ENCODE measurements at places on chromosomes 11 and 22. TPM values are rescaled to one million over a fixed set of nuclear protein-coding genes. Genes with fewer than 3 reads are reported as not detected.

DNA sequence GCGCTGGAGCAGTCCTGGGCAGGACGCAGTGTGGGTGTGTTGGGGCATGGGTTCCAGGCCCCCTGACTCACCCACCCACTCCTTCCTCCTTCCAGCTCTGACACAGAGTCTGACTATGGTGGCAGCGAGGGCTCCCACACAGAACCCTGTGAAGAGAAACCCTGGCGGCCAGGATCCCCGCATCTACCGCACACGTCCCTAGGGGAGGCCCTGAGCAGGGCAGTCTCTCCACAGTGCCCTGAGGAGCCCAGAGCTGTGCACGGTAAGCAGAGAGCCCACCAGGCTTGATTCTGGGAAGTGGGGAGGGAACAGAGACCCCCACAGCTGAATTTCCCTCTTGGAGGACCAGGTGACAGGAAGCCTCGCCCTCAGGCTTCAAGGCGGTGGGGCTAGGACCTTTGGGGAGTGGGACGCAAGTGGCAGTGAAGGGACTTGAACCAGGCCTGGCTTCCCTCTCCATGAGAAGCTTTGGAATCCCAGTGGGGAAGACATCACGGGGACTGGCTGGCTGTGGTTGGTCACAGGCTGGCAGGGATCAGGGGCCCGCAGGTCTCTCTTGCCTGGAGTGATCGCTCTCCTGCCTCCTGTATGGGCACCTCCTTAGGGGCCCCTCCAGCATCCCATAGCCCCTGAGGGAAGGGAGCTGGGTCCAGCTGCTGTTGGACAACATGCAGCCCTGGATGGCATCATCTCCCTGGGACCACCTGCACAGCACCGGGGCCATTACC lies 96.4 kb upstream of the PARVA start:
- no peak for DNase-seq

GRCh38 chr22:41425660-41426365 lies 20.8 kb downstream of the TOB2 start:
- DNase-seq, result no peak

The PHRF1 gene
- 44.9 TPM for total RNA-seq

GRCh38 chr11:124643605-124644425 lies 21.2 kb downstream of the TBRG1 start:
- no peak for DNase-seq

- DNase-seq, result no peak
Observed at GRCh38 chr11:58582437-58582836, 3.6 kb downstream of the ZFP91 start.

DNA sequence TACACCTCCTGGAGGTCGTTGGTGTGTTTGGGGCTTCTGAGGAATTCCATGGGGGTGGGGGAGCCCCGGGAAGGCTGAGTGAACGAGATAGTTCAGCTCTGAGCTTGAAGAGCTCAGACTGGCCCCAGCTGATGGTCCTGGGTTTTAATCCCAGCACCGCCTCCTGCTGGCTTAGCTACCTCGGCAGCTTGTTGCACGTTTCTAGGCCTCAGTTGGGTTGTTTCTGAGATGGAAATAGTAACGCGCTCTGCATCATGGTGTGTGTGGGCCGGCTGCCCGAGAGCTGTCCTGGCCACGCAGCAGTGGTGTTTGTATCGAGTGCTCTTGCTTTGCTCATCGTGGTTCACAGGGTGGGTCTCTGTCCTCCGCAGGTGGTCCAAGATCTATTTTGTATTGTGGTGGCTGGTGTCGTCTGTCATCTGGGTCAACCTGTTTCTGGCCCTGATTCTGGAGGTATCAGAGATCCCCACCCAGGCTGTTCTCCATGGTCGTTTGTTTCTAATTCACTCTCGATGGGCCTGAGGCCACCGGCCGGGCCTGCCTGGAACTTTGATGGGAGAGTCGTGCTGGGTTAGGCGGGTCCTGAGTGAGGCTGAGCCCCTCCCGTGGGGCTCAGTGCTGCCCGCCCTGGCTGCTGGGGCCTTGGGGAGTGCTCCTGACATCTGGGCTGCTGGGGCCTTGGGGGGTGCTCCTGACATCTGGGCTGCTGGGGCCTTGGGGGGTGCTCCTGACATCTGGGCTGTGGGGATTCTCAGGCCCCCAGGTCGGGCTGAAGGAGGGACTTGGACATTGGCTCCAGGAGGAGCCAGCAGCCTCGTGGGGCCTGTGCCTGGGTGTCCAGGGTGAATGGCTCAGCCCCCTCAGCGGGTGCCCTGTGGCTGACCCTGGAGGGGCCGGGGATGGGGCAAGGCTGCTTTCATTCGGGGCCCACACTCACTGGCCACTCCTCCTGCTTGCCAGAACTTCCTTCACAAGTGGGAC lies 37.7 kb downstream of the TPCN2 start:
- DNase-seq, result no peak

DNA sequence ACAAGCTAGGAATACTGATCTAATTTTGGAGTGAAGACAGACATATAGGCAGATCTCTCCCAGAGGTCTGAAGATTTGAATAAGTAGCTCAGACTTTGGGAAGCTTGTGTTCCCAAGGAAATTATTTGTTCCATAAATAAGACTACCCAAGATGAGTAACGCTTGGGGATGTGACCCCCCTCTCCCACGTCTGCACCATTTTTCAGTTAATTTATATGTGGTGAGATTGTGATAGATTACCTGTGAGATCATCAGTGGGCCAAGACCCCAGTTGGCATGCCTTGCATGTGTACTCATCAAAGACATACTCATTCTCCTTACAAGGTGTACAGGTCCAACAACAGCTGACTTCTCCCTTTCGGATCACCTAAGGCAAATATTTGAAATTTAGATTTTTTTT lies 252.8 kb upstream of the CTSC start:
- no peak for DNase-seq

DNA sequence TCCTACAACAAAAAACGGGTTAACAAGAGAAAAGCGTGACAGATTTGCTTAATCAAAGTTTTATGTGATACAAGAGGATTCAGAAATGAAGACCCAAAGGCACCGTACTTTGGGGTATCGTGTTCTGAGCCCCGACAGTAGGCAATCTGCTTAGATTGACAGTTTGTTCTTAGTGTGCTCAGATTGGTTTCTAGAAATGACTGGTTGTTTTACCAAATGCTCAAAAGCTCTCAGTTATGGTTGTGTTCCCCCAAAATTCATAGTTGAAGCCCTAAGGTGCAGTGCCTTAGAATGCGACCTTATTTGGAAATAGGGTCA lies 102.7 kb downstream of the RASSF10 start:
- no peak for DNase-seq

DNA sequence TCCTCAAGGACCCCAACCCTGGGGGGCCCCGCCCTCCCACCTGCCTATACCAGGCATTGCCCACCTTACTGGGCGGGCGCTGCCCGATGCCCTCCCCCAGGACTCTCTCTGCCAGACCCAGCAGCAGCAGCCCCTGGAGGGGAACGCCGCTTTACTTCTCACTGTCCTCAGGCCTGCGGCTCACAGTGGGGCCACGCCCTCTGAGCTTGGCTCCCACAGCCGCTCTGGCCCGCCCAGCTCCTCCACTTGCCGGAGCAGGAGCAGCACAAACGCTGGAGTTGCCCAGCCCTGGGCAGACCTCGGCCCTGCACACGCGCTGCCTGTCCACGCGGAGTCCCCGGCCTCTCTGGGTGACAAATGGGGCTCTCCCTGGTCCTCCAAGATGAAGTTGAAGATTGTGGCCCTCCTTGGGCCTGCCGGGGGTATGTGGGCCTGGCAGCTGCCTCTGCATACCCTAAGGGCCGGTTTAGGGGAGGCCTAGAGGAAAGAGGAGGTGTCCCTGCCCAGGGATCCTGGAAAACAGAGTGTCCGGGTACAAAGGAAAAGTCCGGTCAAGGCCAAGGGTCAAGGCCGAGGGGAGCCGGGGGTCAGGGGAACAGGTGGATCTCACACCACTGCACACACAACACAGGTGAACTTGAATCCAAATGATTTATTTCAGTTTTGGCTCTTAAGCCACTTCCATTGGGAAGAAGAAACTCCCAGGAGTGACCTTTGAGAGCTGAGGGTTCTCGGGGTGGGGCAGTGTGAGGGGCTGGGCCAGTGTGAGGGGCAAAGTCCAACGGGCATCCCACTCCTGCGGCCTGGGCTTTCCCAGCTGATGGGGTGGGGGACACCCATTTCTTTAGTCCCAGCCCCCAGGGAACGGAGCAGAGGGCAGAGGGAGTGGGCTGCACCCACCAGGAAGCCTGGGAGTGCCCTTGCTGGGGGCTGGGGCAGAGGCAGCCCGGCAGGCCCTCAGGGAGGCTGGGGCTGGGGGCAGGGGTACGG lies 674 bp upstream of the BAIAP2L2 start:
- no peak for DNase-seq

GRCh38 chr11:75800728-75801361 lies 14.2 kb upstream of the UVRAG start:
- DNase-seq, result no peak

The NCAM1 gene
- total RNA-seq, result 0.98 TPM

The ATG13 gene
- 117 TPM for total RNA-seq

The OR5AN1 gene
- not detected for total RNA-seq

DNA sequence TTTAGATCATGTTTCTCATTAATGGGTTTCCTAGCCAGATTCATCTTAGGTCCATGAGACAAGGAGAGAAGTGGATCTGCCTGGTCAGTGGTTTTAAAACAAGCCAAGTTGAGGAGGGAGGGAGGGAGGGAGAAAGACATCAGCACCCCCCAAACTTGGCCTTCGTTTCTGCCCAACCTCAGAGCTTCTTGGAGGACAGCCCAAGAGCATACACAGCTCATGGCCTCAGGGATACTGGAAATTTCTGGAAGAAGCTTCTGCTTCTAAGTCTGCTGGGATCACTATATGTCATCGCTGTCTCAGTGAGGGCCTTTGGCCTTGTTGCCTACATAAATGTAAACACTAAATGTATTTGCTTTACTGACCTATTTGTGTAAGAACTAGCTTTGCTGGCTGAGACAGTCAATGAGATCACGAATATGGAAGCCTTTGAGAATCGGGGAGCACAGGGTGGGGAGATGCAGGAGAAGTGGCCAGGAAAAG lies 375.1 kb downstream of the BUD13 start:
- no peak for DNase-seq

GRCh38 chr11:4658629-4659445 lies 15.1 kb downstream of the OR51E1 start:
- no peak for DNase-seq

DNA sequence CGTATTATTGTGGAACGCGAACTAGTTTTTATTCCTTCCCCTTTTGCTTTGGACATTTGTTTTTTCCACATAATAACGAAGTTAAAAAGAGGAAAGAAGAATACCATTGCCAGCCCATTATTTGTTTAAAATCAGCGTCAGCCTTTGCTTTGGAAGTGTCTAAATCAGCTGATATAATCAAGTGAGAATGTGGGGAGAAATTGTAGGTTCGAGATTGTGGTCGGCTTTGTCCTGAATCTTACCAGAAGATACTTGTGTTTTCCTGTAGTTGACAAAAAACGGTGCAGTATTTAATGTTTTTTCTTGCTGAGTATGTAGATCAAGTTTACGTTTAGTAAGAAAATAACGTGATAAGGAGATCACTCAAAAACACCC lies 935 bp downstream of the ZNF143 start:
- DNase-seq, result peak; percentile 53

- DNase-seq, result no peak
Observed at GRCh38 chr11:77384571-77384970, 83.1 kb upstream of the GDPD4 start.

GRCh38 chr11:73155102-73155501 lies 13.0 kb upstream of the FCHSD2 start:
- no peak for DNase-seq

The SVIP gene
- 73.6 TPM for total RNA-seq

The LRRC75B gene
- total RNA-seq, result not detected

- no peak for DNase-seq
Observed at GRCh38 chr11:71327156-71328085, 75.0 kb upstream of the SHANK2 start.

GRCh38 chr11:61488651-61489291 lies 19.8 kb upstream of the LRRC10B start:
- no peak for DNase-seq

GRCh38 chr11:35477901-35478300 lies 47.5 kb downstream of the PAMR1 start:
- no peak for DNase-seq

DNA sequence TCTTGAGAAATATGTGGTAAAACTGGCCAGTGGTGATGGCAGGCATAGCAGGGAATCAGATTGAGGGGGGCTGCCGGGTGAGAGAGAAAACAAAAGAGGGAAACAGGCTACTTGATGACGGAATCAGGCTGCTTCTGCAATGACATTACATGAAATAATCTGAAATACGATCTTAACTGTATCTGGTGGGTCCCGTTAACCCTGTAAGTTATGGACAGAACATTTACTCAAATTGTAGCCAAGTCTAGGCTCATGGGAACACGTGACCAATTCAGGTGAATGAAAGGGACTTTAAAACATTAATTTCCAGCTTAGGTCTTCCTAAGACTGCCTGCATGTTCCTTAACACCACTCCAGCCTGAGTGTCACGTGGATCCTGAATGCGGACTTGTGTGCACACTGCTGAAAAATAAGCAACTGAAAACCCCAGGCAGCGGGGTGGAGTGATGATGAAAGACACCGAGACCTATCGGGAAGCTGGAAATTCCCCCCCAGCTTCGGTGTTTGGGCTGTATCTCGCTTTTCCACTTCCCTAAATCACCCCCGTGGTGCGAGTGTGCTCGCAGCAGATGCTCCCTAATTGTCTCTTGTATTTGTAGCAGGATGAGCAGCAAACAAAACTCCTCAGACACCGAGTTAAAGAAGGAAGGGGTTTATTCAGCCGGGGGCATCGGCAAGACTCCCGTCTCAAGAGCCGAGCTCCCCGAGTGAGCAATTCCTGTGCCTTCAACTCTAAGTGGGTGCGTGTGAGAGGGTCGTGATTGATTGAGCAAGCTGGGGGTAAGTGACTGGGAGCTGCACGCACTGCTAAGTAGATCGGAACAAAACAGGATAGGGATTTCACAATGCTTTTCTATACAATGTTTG lies 145.0 kb upstream of the GRK3 start:
- no peak for DNase-seq

The MS4A15 gene
- not detected for total RNA-seq

DNA sequence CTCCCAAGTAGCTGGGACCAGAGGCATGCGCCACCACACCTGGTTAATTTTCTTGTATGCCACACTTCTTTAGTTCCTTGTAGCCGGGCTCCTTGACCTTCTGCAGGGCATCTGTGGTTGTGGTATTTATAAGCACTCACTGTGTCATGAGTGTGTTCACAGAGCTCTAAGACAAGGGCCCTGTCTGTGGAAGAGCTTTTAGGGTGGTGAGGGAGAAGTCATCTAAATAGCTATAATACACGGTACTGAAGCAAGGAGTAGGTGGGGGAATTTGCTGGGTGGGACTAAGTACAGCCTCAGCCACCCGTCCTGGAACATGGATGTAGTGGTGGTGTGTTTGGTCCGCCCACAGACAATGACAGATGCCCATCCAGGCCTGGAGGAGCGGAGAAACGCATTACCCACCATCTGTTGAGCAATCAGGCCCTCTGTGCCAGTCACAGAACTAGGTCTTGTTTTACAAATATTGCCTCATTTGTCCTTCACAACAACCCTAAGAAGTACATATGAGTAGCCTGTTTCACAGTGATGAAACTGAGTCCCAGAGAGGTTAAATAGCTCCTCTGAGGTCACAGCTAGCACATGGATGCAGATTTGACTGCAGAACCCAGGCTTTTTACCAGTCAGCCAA lies 10.1 kb downstream of the ACO2 start:
- DNase-seq, result no peak

The TTLL1 gene
- 3.5 TPM for total RNA-seq

The OSBP2 gene
- 1.1 TPM for total RNA-seq

GRCh38 chr11:40139066-40139465 lies 1320.4 kb downstream of the LRRC4C start:
- no peak for DNase-seq
